Activated naive CD8-positive, alpha-beta T cell treated with anti-CD3 and anti-CD28 coated beads, Interleukin-2, amount 50 U/mL, for 24 hours (primary cell): ENCODE measurements at places on chromosomes 12 and 14.

DNA sequence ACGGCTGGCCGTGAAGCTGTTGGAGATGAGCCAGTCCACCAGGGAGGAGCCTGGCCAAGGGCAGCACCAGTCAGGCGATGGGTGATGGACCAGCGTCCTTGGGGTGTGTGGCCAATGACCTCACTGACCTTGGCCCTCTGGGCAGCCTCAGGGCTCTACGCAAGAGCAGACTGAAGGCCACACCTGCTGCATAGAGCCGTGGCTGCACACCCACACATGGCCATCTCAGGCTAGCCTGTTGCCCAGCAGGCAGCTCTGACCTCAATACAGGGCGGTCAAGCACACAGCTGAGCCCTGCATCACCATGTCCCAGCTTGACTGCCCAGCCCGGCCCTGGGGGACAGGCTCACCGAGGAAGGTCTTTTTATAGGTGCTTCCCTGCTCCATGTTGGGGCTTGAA, 19.2 kb downstream of the PLEK2 start:
- DNase-seq = no peak

DNA sequence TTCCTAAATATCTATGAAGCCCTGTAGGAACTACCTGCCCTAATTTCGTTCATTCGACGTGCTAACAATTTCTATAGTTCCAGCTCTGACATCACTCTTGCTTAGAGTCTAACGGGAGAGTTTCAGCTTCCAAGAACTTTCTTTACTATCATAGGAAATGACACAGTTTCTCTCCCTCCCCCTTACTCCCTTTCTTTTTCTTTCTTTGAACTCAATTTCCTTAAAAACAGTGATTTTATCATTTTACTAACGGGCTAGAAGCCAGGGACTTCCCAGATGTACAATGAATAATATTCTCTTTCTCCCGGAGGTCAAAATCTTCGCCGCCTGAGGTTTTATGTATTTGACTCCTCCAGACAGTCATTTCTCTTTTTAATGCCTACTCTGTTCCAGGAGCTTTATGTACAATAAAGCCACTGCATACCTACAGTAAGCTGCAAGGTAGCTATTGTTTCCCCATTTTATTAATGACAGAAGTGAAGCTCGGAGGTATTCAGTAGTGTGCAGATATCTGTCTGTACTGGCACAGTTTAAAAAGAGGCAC, 15.7 kb downstream of the SMCO2 start:
- DNase-seq = no peak

DNA sequence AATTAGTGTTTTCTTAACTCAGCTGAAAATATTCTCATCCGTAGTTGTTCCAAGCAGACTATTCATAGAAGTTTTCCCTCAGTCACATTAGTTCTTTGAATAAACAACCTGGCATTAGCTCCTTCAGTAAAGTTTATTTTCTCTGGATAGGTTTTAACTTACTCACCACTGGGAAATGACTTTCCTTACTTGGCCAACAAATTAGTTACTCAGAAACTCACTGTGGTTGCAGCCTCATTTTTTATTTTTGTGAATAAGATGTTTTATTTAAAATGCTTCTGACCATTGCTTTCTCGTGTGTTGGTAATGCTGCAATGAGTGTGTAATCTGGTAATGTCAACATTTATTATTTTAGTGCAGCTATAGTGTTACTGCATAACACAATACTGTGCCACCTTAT, 74.9 kb downstream of the NOVA1 start:
- no peak for DNase-seq

DNA sequence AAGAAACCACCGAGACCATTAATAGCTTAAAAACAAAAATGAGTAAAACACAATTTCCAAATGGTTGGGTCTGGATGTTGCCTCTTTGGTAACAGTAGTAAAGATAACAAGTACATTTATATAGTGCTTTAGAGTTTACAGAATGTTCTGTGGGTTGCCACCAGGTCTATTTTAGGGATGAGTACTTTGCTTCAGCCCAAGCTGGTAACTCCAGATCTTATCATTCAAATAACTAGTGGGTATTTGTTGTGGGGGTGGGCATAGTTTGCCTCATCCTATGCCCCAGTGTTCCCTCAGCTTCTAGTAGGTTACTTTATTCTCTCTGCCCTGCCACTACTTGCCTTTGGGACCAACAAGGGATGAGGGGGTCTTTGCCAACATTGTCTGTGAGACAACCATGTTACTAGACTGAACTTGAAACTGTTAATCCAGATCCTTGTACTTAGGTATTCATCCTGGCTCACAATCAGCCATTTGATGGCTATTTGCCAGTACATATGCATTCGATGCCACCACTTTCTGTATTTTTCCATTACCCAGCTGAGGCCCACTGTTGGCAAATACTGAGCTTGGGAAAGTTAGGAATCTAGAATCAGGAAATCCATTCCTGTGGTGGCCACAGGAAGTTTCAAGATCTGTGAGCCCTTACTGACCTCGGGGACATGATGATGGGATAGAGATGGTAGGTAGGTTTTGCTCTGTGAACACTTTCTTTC, 17.6 kb upstream of the AKAP6 start:
- DNase-seq = no peak

DNA sequence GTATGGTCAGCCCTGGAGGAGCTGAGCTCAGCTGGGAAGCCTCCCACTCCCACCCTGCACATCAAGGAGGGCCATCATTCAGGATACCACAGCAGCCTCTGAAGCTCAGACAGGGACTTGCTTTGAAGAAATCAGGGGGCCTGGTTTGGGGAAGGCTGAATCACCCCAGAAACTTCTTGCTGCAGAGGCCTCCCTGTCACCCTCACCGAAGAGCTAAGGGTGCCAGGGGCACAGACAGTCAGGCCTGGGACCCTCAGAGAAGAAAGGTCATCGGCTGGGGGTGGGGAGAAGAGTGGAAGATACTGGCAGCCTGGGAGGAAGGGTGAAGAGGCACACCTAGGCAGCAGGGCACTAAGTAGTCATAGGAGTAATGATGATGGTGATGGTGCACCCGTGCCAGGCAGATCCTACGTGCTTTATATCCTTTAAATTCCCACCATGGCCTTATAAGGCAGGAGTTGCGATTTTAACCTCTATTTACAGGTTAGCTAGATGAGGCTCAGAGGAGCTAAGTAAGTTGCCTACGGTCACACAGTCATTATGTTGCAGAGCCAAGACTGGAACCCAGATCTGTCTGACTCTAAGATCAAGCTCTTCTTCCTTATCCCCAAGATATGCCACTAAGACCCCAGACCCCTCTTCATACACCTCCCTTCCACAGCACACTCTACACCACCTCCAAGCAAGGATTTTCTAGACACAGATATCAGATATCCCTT, 28.5 kb upstream of the PNMA1 start:
- DNase-seq = peak; percentile 63
